T-helper 1 cell (primary cell): ENCODE measurements at places on chromosomes 5 and 9.

GRCh38 chr5:157463081-157463480, 3.1 kb downstream of the NIPAL4 start:
- DNase-seq = no peak

DNA sequence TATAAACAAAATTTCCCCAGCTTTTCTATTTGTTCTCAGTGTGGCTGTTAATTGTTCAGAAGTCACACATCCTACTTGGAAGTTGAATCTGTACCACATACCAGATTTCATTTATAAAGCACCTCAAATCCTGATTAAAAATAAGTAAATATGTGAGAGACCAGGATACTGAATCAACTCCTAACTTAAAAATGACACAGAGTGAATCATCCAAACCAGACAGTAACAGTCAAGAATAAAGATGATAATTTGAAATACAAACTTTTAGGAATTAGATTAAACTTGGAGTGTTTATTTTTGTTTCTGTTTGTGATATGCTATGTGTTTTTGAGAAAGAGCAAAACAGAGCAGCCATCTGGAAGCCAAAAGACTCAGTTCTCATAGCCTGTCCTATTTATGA, 633.2 kb upstream of the RORB start:
- no peak for DNase-seq

DNA sequence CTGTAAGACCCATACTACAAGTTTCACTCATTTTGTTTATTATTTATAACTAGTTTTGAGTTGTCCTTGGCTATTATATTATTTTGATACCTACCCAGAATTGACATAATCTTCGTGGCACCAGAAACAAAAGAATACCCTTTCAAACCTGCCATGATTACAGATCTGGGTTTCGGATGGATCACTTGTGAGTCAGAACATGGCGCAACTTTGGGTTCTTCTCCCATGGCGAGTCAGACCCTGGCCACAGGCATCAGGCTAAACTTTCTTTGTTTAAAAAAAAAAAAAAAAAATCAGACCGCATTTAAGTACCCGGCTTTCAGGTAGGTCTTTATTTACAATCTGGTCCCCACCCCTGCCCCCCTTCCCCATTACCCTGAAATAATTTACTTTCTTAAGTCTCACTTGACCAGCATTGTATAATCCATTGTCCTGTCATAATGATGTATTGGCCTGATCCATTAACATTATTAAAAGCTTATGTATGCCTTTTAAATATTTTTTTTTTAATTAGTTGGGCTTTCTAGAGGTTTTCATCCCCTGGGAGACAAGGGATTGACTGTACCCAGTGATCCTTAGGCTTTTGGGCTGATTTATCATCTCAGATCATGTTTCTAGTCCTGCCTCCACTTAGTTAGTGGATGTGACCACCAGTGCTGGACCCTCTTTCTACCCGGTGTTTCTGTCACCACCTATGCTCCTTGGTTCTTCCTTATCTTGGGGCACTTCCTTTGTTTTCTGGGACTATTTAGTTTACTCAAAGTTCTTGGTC, 43.9 kb downstream of the F2RL2 start:
- DNase-seq = no peak

GRCh38 chr5:151285683-151286082, 17.9 kb downstream of the SLC36A3 start:
- no peak for DNase-seq

DNA sequence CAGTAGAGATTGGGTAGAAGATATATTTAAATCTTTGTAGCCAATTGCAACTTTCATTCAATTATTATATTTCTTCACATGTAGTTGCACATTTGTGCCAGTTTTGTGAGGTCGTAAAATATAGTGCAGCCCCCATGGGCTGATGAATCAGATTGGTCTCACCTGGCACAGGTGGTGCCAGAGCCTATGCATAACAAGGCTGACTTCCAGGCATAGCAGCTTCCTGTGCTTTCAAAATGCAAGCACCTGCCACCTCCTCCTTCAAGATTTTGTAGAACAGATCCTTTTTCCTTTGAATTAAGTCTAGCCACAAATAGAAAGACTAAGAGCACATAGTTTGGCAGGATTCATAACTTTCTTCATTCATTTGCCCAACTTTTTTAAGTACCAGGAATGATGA, 87.1 kb downstream of the STARD4 start:
- DNase-seq = no peak

DNA sequence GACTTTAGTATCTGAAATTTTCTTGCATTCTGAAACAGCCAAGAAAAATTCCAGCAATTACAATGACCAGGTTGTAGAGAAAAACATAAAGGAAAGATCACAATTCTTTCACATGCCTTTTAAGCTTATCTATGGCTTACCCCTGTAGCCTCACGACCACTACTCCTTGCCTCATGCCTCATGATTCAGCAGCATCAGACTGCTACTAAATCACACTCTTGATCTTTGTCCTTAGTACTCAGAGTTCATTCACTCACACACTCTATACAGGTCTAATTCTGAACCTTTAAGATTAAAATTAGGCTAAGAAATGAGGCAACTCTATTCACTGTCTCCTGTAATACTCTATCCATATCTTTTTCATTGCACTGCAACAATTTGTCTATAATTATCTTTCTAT, 415.1 kb downstream of the MLLT3 start:
- DNase-seq = peak; percentile 14
